ENCODE measurements at places on chromosomes 3 and 15.
A peak's percentile ranks its signal among the peaks of the same experiment; 100 is the strongest.

DNA sequence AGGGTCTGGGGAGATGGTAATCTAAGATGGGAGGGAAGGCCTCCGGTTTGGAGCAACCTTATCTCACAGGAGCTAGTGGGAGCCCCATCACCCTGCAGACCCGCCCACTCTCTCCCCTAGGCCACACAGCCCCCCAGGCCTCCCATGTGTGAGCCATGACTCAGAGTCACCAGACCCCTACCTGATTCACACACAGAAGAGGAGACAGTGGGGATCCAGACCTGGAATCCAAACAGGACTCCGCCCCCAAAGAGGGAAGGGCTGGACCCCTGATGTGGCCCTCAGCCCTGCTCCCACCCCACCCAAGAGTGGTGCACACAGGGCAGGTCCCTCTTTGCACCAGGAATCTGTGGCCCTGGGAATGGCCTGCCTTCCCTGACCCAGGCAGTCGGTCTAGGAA is 97.4 kb downstream of the ADCY5 start:
- no peak for DNase-seq

DNA sequence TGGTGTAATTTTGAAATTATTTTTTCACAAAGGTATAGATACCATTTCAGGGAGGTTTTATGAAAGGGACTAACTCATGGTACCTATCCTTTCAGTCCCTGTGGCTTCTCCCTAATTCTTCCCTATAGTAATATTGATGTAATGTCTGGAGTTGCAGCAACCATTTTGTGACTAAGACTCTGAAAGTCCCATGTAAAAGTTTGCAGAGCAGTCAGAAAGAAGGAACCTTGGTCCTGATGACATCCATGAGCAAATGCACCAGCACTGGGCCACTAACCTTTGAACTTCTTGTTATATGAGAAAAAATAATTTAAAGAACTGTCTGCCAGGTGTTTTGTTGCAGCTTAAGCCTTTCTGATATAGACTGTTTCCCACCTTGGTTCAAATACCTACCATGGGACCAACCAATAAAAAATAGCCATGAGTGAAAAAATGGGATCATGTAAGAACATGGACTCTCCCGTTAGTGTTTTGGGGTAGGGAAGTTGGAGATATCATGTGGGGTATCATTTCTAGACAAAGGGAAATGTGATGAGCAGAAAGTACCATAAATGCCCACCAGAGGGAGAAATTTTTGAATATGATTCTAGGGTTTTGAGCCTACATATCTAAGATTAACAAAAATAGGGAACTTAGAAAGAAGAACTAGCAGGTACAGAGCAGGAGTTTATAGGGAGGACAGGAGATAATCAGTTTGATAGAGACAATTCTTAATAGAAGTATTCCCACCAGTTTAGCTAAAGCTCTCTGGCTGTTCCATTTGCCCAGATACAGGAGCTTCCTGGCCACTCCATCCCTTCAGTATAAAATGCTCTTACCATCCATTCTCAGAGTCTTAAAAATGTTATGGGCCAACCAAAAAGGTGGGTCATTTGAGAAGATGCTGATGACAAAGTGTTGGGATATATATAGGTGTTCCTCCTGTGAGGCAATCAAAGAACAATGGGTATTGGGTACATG is 3.4 kb upstream of the CPOX start:
- DNase-seq, result no peak

DNA sequence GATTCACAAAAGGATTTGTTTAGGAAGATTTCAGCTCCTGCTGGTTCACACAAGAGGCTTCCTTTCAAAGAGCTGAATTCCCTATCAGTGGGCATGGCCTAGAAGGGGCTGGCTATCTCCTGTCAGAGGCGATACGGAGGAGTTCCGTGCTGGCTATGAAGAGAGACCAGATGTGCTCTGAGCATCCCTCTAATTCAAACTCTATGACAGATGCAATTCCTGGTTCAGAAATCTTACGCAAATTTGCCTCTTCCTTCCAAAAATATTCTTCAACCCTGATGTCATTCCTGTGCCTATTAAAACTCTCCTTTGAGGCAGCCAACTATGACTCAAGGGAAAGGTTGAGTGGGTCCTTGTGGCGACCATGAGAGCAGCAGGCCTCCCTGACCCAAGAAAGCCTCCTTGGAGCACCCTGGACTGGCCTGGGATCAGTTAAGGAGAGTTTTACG is 139.3 kb upstream of the HES1 start:
- DNase-seq, result no peak

DNA sequence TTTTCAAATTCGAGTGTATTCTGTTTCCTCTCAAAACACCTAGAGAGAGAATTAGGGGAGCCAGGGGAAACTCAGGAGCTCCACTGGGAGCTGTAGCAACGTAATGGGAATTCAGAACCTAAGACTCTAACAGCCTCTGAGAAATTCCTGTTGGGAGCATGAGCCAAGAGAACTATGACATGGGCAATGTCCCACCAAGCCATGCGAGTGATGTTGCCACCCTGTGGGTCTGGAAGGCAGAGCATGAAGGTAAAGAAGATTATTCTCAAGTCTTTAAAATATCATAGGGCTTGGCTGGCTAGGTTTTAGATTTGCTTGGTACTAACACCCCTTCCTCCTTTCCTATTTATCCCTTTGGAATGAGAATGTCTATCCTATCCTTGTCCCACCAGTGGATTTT is 392.6 kb upstream of the ADAMTS9 start:
- no peak for DNase-seq

GRCh38 chr15:73948982-73949381 is 22.7 kb downstream of the LOXL1 start:
- no peak for DNase-seq

GRCh38 chr15:78047761-78048627 is 29.5 kb downstream of the TBC1D2B start:
- peak; percentile 69 for DNase-seq

GRCh38 chr3:34155108-34155507 is 356.7 kb downstream of the PDCD6IP start:
- DNase-seq, result no peak

- DNase-seq, result no peak
Observed at GRCh38 chr3:98209244-98209643, 42.7 kb downstream of the OR5H15 start.

DNA sequence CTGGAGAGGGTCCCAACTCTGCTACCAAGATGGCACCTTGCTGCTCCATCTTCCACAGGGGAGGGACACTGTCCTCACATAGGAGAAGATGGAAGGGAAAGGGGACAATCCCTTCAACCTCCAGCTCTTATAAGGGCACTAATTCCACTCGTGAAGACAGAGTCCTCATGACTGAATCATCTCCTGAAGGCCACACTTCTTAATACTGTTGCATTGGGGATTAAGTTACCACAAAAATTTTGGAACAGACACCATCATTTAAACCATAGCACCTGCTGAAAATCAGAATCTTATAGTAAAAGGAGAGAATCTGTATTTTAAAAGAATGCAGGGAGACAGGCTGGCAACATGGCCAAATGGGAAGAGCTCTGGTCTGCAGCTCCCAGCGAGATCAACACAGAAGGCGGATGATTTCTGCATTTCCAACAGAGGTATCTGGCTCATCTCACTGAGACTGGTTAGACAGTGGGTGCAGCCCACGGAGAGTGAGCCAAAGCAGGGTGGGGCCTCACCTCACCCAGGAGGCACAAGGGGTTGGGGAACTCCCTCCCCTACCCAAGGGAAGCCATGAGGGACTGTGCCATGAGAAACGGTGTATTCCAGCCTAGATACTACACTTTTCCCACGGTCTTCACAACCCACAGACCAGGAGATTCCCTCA is 69.4 kb upstream of the LIPC start:
- DNase-seq, result no peak

GRCh38 chr15:65404186-65404872 is 18.4 kb downstream of the IGDCC4 start:
- no peak for DNase-seq

DNA sequence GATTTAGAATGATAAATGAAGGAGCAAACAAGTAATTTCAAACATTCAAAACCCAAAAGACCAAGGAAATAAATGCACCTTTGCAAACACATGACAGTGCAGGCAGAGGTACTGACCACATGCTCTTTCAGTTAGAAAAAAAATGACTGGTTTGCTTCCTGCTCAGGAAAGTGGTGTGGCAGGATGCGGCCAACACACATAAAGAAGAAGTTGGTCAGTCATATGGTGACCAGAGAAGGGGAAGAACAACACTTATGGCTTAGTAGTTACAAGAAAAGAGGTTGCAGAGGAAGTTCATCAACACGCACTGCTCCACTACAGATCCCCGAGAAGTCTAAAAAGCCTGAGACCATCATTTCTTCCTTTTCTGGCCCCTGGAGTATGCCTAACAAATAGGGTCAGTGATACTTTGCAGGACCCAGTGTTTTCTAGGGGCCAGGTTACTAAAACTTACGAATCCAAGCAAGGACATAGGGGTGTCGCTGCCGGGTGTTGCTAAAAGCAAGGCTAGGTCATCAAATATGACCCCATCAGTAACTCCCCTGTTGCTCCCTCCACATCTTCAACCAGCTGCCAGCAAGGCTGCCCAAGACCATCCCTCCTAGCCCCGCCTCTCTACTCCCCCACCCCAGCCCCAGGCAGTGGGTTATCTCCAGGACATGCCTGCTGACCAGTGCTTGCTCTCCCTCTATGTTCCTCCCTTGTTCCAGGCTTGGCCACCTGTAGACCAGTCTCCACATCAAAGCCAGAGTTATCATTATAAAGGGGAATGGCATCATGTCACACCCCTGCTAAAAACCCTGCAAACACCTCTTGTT is 11.2 kb downstream of the ATP8B4 start:
- no peak for DNase-seq

DNA sequence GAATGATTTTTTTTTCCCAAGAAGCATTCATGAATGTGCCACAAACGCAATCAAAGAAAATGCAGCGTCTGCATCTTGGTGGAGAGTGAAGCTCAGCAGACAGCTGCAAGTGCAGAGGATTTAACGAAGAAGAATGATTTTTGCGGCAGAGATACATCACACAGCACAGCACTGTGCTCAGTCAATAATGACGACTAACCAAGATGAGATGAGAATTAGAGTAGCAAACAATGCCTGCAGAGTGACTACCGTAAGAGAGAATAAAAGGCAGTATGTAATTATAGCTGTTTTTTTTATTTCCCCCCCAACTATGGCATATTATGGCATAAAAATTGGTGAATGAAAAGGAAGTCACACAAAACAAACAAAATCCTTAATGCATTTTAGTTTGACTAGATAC is 218.0 kb upstream of the ROBO1 start:
- no peak for DNase-seq

GRCh38 chr3:140198242-140198641 is 263.3 kb downstream of the CLSTN2 start:
- DNase-seq, result no peak

GRCh38 chr3:55294557-55294956 is 192.5 kb downstream of the WNT5A start:
- no peak for DNase-seq

- no peak for DNase-seq
Observed at GRCh38 chr3:50480471-50480870, 23.0 kb downstream of the CACNA2D2 start.

DNA sequence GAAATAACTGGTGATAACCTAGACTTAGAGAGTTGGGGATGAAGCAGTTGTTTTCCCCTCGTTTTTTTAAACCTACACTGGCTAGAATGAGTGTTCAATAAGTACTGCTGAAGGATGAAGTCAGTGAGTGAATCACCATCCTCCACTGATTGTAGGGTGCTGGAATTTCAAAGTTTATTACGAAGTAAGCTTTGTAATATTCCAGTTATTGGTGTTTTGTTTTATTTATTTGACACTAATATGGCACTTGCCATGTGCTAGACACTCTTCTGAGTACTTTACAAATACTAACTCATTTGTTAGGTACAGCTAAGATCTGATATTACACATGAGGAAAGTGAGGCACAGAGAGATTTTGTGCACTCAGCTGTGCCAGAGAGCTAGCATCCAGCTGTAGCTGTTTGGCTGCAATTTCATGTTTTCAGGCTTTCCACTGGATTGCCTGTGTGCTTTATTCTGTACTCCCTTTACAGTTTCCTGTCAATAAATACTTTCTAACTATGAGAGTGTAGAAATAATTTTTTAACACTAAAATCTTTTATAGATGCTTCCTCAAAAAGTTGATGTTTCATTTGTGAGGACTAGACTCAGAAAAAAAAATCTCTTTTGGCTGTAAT is 5.8 kb downstream of the MAP2K5 start:
- no peak for DNase-seq

DNA sequence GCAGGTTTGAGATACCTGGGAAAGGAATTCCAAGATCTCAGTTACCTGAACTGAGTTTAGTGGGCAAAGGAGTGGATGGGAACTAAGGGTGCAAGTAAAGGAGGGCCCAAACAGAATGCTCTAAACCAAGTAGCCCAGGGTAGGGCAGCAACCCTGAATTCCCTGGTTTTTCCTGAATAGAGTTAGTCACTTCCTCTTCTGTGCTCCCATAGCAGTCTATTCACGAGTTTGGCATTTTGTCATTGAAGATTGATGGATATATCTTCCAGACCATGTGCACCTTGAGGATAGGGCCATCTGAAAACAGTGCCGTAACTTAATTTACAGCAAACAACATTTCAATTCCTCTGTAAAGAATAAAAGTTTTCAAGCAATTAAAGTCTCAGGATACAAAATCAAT is 18.5 kb upstream of the PTX3 start:
- no peak for DNase-seq

GRCh38 chr3:26704736-26705135 is 82.2 kb downstream of the LRRC3B start:
- no peak for DNase-seq

DNA sequence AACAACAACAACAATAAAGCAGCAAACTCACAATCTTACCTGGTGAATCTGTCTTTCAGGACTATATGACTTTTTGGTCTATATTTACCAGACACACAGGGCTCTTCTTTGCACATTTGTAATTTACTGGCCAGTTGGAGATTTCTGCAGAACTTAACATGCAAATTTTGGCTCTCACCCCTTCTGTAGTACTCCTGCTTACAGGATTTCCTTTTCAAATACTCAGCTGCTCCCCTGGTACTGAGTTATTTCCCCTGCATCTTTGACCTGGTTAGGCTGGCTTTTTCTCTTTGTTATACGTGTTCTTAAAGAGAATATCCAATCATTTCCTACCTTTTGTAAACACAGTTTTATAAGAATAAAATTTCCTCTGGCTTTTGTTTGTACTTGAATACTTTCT is 228.0 kb downstream of the MBNL1 start:
- DNase-seq, result no peak

DNA sequence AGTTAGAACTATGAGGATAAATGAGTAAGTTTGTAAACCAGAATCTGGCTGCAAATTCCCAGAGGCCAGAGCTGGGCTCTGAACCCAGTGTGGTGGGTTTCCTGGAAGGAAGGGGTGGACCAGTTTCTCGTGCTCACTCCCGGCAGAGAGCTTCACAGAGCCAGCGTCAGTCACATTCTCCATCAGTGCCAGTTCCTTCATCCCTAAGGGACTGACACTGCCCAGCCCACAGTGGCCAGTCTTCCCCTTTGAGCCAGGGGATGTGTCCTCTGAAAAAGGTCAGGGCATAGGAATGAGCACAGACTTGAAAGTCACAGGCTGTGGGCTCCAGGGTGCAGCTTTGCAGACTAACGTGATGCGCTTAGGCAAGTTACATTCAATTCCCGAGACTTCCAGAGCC is 135.8 kb upstream of the HACD2 start:
- DNase-seq, result no peak

DNA sequence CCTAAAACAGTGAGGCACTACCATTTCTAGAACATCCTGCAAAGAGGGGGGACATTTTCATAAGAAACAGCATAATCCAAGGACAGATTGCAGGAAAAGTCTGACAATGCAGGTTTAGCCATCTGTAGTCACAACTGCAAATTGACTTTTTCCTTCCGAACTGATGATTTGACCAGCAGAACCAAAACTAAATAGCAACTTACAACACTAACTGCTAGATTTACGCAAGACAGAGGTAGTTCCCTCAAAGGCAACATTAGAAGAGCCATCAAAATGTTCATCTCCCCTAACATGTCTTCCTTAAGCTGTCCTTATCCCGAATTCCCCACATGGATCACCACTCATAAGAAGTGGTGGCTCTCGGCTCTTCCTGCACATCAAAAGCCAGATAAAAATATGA is 129.6 kb downstream of the GADL1 start:
- DNase-seq, result no peak

All from SJSA1 (cell line).